ENCODE measurements at places on chromosomes 3 and 15.

DNA sequence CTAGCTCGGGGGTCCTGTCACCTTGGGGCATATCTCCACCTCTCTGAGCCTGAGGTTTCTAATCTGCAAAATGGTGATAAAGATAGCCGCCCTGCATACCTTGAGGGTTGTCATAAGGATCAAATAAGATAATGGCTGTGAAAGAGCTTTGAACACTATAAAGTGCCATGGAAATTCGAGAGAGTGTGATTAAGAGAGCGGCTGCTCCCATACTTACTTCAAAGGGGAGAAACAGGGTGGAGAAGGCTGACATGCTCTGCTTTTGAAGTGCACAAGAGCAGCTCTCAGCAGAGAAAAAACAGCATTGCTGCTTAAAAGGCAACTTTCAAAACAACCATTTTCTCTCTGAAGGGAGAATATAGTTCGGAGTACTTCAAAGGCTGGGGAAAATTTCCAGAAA, 529.2 kb downstream of the EPHB1 start:
- DNase-seq = no peak

- peak; percentile 57 for DNase-seq
These were observed 315.8 kb upstream of the SATB1 start for GRCh38 chr3:18740631-18741583.

- peak; percentile 52 for DNase-seq
These were observed 162.9 kb downstream of the CHSY1 start for GRCh38 chr15:101088788-101089578.

DNA sequence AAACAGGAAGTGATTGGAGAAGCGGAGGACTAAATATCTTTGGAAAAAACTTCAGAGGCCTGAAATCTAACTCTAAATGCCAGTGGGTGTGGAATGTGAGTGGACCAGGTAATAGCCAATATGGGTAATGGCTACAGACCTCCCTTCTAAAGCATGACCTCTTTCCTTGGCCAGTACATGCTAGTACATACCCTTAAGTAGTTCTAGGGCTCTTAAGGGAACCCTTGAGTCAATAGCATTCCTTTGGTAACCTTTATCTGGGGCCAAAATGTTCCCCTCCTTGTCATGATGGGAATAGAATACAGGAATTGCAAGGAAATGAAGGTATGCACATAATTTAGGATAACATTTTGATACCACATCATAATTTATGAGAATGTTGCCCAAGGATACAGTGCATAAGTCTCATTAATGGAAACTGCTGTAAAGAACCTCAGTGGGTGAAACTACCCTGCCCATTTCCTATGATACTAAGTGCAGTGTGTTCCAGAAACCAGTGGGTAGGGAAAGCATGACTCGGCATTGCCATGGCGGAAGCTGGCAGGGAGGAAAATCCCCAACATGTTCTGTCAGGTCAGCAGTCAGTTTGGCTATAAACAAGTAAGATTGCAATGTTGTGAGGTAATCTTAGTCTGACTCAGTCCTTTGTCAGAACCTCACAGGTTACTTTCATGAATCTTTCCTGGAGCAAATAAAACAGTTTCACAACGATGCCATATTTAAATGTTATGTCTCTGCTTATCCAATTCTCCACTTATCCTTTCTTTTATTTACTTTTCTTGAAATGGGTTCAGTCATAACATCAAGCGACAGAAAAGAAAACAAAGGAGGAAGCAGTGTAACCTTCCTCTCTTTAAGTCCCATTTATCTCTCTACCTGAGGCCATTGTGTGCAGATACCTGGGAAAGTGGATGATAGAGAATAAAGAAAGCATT, 23.5 kb upstream of the RAP2B start:
- DNase-seq = peak; percentile 34

DNA sequence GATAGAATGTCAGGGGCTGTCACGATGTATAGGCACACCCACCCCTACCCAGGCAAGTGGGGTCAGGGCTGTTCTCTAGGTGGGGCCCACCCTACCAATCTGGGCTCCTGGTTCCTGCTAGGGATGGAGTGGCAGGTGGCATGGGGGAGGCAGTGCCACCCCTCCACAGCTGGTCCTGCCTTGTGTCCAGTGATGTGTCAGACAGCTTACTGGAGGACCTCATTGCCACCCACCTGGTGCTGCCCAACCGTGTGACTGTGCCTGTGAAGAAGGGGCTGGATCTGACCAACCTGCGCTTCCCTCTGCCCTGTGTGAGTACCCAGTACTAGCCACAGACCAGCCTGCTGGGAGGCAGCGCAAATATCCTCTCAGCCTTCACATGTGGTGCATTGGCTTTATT, 27.5 kb downstream of the ESYT3 start:
- no peak for DNase-seq

Data from hematopoietic multipotent progenitor cell (in vitro differentiated cells).